ENCODE measurements at places on chromosomes 6 and 20.

- DNase-seq = no peak
Measured at GRCh38 chr6:149454346-149454848, 30.4 kb downstream of the ZC3H12D start.

DNA sequence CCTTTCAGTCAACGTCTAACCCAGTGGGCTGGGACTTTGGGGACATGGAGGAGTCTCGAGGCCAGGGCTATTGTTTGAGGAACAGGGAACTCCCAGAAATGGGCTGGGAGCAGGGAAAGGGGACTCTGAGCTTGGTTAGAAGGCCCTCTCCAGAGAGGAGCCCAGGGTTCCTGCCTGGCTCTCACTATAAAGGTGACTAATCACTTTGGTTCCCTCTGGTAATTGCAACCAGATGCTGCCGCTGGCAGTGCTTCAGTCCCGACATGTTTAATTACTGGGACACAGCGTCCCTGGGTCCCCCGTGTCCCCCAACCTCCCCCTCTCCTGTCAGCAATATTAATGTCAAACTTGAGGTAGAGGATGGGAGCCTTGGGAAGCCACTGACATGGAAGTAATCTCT lies 5.0 kb upstream of the GDF5 start:
- no peak for DNase-seq

DNA sequence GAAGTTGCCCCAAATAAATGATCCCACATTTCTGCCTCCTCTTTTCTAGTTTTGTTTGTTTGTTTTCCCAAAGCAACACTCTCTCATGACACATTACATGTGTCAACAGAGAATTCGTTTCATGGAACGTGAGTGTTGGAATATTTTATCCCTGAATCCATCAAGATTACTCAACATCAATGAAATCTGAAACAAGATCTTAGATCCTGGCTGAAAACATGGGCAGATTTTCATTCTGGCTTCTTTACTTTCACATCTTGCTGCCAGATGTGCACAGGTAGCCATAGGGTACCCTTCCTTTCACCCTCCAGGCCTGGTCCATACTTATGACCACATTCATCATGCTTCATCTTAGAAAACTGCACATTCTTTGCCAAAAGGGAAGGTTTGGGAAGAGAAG lies 347.0 kb downstream of the DOK5 start:
- no peak for DNase-seq

DNA sequence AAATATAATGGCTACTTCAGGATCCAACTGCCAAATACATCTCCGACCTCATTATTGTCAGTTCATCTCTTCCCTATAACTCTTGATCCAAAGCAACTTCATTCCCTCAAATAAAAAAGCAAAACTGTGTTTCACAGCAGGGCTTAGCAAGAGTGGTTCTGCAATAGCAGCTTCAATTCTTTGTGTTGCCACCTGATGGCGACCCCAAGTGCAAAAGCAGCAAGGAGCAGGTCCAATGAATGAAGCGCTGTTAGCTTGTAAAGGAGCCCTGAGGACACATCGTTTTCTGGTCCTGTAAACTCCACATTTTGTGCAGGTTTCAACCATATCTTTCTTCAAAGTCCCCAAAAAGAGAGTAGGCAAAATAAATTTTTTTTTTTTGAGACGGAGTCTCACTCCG lies 19.6 kb downstream of the RTN4IP1 start:
- no peak for DNase-seq

- no peak for DNase-seq
Measured at GRCh38 chr6:47026679-47027078, 15.5 kb downstream of the ADGRF1 start.

- DNase-seq = no peak
Measured at GRCh38 chr6:145656128-145656527, 79.2 kb downstream of the EPM2A start.

DNA sequence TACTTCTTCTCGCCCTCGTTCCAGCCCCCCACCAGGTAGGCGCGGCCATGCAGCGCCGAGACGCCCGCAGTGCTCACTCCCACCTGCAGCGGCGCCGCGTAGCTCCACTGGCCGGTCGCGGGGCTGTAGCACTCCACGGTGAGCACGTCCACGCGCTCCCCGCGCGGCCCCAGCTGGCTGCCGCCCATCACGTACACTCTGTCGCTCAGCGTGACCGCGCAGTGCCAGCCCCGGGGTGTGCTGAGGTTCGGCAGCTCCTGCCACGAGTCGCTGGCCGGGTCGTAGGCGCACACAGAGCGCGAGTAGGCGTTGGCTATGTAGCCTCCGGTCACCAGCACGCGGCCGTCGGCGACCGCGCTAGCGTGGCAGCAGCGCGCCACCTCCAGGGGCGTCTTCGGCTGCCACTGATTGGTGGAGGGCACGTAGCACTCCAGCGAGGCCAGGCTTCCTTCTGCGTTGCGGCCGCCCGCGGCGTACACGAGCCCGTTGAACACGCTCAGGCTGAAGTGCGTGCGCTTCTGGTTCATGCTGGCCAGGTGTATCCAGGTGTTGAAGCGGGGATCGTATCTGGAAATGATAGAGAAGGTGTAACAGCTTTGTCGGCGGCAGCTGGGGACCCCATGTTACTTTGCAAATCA lies 13.7 kb downstream of the KLHL31 start:
- peak; percentile 58 for DNase-seq

All from stimulated activated CD4-positive, alpha-beta T cell treated with anti-CD3 and anti-CD28 coated beads, TNF-alpha, amount 100 ng/mL, for 1 hour (primary cell).